ENCODE measurements at places on chromosomes 2 and 18. TPM values are rescaled to one million over a fixed set of nuclear protein-coding genes. Genes with fewer than 3 reads are reported as not detected.

DNA sequence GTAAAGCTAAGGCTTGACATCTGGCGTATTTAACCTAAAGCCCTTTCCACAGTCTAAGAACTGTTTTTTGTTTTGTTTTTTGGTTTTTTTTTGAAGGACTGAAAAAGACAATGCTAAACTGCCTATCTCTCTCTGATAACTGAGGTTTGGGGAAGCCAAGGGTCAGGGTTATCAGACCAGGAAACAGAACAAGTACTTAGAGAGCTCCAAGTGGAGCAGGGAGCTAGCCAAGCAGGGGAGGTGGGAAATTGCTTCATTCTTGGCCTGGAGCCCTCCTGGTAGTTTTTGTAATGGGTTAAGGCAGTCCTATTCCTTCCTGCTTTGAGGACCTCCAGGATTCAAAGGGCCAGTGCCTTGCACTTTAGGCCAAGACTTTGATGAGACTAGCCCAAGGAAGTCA lies 154.3 kb upstream of the LTBP1 start:
- DNase-seq, result no peak

- peak; percentile 63 for DNase-seq
These were observed 45.0 kb upstream of the RIT2 start for GRCh38 chr18:43160509-43160908.

GRCh38 chr2:38474715-38475566 lies 97.9 kb upstream of the ATL2 start:
- no peak for DNase-seq

GRCh38 chr2:128579825-128580224 lies 261.2 kb upstream of the HS6ST1 start:
- no peak for DNase-seq

DNA sequence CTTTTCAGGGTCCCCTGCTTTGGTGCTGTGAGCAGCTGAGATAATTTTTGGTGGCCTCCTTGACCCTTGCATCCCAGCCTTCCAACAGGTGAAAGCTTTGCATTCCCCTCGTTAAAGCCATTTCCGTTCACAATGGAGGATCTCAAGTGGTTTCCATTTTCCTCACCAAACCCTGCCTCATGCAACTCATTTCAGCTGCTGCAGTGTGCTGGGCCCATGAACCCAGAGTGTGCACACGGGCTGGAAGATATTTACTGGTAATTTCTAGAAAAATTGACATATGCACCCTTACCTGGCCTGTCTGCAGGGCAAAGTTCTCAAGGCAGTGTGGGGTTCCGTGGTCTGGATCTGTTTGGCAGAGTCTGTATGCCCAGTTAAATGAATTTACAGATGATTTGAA lies 246.8 kb upstream of the HS6ST1 start:
- DNase-seq, result no peak

The MZT2A gene
- 135 TPM for total RNA-seq

DNA sequence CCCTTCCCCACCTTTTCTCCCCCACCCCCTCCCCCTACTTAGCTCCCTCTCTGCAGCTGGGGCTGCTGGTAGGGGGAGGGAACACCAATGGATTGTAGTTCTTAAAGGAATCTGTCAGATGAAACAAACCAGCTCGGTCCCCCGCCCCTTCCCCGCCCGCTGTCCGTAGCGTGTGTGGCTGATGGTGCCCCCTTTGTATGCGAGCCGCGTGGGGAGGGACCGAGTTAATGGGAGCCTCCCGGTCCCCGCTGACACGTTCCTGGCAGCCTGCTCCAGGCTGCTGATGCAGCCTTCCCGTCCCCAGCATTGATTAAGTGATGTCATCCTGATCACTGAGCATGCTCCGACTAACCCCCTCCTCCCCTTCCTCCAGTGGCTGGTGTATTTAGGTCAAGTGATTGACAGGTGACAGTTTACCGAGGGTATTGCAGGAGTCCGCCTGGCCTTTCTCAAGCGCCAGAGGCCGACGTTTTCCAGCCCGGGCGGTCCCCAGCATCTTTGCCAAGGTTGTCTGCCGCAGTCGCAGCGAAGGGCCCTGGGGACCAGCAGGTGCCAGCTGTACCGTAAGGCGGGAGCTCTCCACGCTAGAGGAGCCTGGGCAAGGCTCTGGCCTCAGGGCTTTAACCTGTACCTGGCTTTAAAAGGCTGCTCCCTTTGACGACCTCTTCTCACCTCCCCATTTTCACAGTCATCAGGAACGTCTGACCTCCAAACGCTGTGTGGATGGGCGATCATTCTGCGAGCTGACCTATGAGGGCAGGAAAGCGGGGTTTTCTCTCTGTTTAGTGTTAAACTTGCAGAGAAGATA lies 1.8 kb downstream of the KIF5C start:
- no peak for DNase-seq

DNA sequence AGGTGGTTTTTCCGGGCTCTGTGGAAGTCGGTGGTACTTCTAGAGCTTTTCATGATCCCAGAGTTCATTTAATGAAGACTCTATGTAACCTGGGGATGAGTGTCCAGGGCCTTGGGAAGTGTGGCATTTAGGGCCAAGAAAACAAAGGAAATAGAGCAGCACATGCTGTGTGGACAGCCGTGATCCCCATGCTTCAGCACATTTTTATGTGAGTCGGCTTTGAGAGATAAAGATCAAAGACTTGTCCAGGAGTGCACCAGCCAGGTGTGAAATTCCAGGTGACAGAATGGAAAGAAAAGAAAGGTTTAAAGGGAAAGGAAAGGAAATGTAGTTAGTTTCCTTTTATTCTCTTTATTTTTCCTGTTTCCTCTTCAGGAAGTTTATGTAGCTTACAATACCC lies 258.0 kb upstream of the NRP2 start:
- no peak for DNase-seq

The GPR39 gene
- total RNA-seq, result 6.9 TPM

The SERPINB10 gene
- total RNA-seq, result not detected

GRCh38 chr2:230234122-230234722 lies 8.7 kb downstream of the SP140 start:
- no peak for DNase-seq

DNA sequence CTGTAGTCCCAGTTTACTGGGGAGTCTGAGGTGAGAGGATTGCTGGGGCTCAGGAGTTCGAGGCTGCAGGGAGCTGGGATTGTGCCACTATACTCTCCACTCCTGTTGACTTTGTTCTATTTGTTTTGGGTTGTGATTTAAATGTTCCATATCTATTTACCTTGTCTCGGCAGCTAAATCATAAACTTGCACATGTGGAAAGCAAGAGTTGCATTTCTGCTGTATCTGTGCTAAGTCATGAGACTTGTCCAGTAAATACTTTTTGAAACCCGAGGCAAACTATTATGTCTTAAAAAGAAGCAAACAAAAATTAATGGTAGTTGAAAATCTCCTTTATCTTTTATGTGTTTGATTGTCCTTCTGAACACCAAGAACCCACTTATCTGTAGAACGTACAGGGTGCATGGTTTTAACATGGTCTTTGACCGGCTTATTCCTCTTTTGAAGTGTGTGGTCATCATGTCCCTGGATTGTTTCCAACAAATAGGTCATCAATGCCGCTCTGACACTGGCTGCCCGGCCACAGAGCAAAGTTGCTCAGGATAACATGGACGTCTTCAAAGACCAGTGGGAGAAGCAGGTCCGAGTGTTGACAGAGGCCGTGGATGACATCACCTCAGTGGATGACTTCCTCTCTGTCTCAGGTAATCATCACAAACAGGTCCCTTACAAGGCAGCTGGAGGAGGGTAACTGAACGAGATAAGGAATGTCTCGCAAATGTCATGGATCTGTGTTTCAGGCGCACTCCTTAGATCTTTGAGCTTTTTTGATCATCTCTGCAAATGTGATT lies 241.1 kb upstream of the LRRTM1 start:
- DNase-seq, result no peak

The NRP2 gene
- total RNA-seq, result 62.4 TPM

- DNase-seq, result no peak
These were observed 183.3 kb upstream of the SESTD1 start for GRCh38 chr2:179447839-179448447.

The BOK gene
- 21.6 TPM for total RNA-seq

DNA sequence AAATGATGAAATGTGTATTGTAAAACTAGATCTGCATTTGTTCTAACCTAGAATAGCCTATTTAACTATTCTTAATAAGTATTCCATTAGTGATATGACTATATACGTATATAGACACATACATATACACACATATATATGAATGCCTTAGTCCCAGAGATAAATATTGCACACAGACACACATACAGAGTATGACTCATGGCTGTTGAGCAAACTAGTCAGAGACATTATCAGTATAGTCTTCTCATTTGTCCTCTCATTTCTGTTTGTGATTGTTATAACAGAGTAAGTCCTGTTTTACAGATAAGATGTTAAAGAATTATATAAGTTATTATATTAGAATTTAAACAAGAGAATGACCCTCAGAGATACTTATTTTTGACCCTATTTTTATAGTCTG lies 202.5 kb downstream of the CCDC102B start:
- no peak for DNase-seq

DNA sequence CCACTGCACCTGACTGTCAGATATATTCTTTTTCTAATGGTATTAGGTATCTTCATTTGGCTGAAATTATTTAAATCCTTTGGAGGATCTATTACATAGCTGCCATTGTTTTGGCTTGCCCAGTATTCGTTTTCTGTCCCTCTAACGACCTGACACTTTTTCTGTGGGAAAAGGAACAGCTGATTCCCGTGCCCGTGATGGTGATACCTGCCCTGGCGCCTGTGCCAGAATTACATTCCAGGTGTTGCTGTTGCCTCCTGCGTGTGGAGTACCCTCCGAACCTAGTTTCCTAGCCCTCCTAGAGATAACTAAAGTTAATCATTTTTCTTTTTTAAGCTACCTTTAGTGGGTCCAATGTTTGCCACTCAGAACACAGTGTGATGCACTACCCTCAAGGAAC lies 14.0 kb downstream of the HOXD1 start:
- DNase-seq, result no peak

The CCDC148 gene
- total RNA-seq, result 0.39 TPM

- DNase-seq, result no peak
These were observed 26.2 kb upstream of the CYP27A1 start for GRCh38 chr2:218755567-218756404.

GRCh38 chr2:3465844-3466481 lies 53.4 kb downstream of the ADI1 start:
- DNase-seq, result peak; percentile 84

DNA sequence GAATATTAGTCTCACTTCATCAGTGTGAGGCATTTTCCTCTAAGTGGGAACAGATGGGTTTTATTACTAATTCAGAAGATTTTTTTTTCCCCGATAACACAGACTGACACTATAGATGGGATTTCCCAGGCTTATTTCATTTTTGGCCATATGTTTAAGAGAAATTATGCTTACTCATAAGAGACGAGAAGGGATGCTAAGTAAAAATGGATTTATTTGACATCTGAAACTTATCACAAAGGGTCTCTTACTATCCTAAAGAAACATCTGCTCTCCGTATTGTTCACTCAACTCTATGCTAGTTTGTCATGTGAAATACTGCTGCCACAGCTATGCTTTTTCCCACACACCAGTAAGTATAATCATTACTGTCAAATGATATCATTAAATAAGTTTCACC lies 1476.3 kb downstream of the LRP1B start:
- DNase-seq, result no peak

- no peak for DNase-seq
These were observed 7.7 kb upstream of the TMEM247 start for GRCh38 chr2:46471697-46472096.

DNA sequence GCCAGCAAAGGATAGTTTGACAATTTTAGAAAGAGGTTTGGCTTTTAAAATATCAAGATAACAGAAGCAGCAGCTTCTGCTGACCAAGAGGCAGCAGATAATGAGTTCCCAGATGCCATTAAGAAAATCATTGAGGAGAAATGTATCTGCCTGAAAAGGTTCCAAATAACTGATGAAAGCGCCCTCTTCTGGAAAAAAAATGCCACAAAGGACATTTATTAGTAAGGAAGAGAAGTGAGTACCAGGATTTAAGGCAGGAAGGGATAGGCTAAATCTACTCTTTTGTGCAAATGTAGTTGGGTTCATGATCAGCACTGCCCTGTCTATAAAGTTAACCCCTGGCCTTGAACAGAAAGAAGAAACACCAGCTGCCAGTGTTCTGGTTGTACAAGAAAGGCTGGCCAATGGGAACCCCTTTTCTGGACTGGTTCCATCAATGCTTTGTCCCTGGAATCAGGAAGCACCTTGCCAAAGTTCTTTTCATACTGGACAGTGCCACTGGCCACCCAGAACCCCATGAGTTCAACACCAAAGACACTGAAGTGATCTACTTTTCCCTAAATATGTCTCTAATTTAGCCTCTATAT lies 40.6 kb downstream of the DHX57 start:
- DNase-seq, result peak; percentile 7

- DNase-seq, result peak; percentile 51
These were observed 356.0 kb upstream of the TNP1 start for GRCh38 chr2:217215877-217216276.

The CRYGC gene
- total RNA-seq, result 0.17 TPM

The NDUFV2 gene
- total RNA-seq, result 227 TPM

GRCh38 chr18:79062806-79063205 lies 6.4 kb upstream of the ATP9B start:
- peak; percentile 18 for DNase-seq

DNA sequence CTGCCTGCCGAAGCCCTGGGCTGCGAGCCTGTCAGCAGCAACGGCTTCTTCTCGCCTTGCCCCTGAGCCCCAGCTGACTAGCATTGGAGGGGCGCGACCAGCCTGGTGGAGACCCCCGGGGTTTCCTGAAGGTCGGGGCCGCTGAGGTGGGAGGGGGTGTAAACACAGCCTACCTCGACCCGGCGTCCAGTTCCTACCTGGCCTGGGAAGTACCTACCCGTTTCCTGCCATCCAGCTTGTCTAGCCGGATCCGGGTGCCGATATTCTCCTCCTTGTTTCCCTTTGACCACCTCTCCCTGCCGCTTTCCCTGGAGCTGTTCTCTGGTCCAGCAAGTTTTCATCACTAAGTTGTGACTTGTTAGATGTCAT lies 511 bp downstream of the MOB4 start:
- DNase-seq, result peak; percentile 21

- no peak for DNase-seq
These were observed 186.0 kb downstream of the DIS3L2 start for GRCh38 chr2:232147440-232148077.

- no peak for DNase-seq
These were observed 43.6 kb upstream of the AGPS start for GRCh38 chr2:177348733-177349693.

DNA sequence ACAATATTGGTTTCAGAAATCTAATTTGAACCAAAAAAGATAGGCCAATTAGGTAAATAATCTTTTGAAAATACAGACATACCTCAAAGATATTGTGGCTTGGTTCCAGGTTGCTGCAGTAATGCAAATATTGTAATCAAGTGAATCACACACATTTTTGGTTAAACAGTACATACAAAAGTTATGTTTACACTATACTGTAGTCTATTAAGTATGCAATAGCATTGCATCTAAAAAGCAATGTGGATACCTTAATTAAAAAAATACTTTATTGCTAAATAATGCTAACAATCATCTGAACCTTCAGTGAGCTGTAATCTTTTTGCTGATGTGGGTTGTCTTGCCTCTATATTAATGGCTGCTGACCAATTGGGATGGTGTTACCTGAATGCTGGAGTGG lies 67.3 kb downstream of the KYNU start:
- DNase-seq, result no peak

All from HT1080 (cell line).